A549 treated with CORT108297 at 1 μM for 4 hours (cell line): ENCODE measurements at places on chromosomes 6 and 20. TPM values are rescaled to one million over a fixed set of nuclear protein-coding genes. Genes with fewer than 3 reads are reported as not detected.

ANKRD66 gene
- not detected in 5 replicates for total RNA-seq

PPIL6 gene
- total RNA-seq = 1.4 to 2.9 TPM (median 2.6 TPM) in 5 replicates

SLC35F1 gene
- not detected in 5 replicates for total RNA-seq

ADGB gene
- total RNA-seq = not detected in 5 replicates

CTCFL gene
- 0.03 to 0.06 TPM (median 0.06 TPM) in 4 of 5 replicates, not detected in the other for total RNA-seq

LSM2 gene
- total RNA-seq = 48.5 to 67.7 TPM (median 60.4 TPM) in 5 replicates

TMEM244 gene
- total RNA-seq = not detected in 5 replicates

BEND6 gene
- total RNA-seq = 0.85 to 1.4 TPM (median 0.98 TPM) in 5 replicates

GPR6 gene
- not detected in 5 replicates for total RNA-seq

ARFRP1 gene
- total RNA-seq = 29.1 to 43.6 TPM (median 39.1 TPM) in 5 replicates

SRMS gene
- total RNA-seq = not detected in 5 replicates

HSF2 gene
- 5.0 to 8.0 TPM (median 5.9 TPM) in 5 replicates for total RNA-seq

MYLK4 gene
- total RNA-seq = 0.12 to 0.18 TPM (median 0.13 TPM) in 5 replicates

DZANK1 gene
- total RNA-seq = 2.7 to 3.0 TPM (median 2.8 TPM) in 5 replicates

LINC00237 gene
- not detected in 5 replicates for total RNA-seq

OR2H2 gene
- not detected in 5 replicates for total RNA-seq

LST1 gene
- 0.46 to 0.73 TPM in 2 of 5 replicates, not detected in the others for total RNA-seq

SIGLEC1 gene
- 0.01 to 0.03 TPM (median 0.02 TPM) in 4 of 5 replicates, not detected in the other for total RNA-seq

DOP1A gene
- 2.1 to 3.0 TPM (median 2.4 TPM) in 5 replicates for total RNA-seq

C6orf141 gene
- total RNA-seq = 18.6 to 21.3 TPM (median 19.1 TPM) in 5 replicates

TGM3 gene
- total RNA-seq = 0.03 TPM in 3 of 5 replicates, not detected in the others

HEY2 gene
- total RNA-seq = 0.03 to 0.14 TPM (median 0.06 TPM) in 4 of 5 replicates, not detected in the other

NRSN1 gene
- not detected in 5 replicates for total RNA-seq

CRISP2 gene
- total RNA-seq = not detected in 5 replicates

SLC2A4RG gene
- 57.2 to 111 TPM (median 97.3 TPM) in 5 replicates for total RNA-seq

TRERF1 gene
- 5.9 to 8.4 TPM (median 7.7 TPM) in 5 replicates for total RNA-seq

POU5F1 gene
- 4.7 to 6.7 TPM (median 5.3 TPM) in 5 replicates for total RNA-seq

SMIM26 gene
- 134 to 169 TPM (median 135 TPM) in 5 replicates for total RNA-seq

FOXQ1 gene
- total RNA-seq = 2.5 to 5.2 TPM (median 5.1 TPM) in 5 replicates

MSH5 gene
- 11.5 to 15.5 TPM (median 14.0 TPM) in 5 replicates for total RNA-seq

RIMS4 gene
- 1.2 to 1.9 TPM (median 1.5 TPM) in 5 replicates for total RNA-seq

TREML1 gene
- total RNA-seq = not detected in 5 replicates

EYS gene
- 0.01 to 0.19 TPM (median 0.13 TPM) in 4 of 5 replicates, not detected in the other for total RNA-seq

MICA gene
- 26.1 to 29.0 TPM (median 27.9 TPM) in 5 replicates for total RNA-seq

PHF20 gene
- 23.1 to 28.6 TPM (median 26.0 TPM) in 5 replicates for total RNA-seq

ANGPT4 gene
- 0.01 to 0.04 TPM (median 0.02 TPM) in 4 of 5 replicates, not detected in the other for total RNA-seq

MYH7B gene
- 0.03 to 0.15 TPM (median 0.14 TPM) in 4 of 5 replicates, not detected in the other for total RNA-seq

TRIM38 gene
- 1.7 to 1.9 TPM (median 1.7 TPM) in 5 replicates for total RNA-seq

BHLHE23 gene
- not detected in 5 replicates for total RNA-seq

LTA gene
- total RNA-seq = 0.11 to 0.23 TPM in 2 of 5 replicates, not detected in the others

CD83 gene
- 1.8 to 2.6 TPM (median 2.0 TPM) in 5 replicates for total RNA-seq
